Spleen (tissue), 13 donors: ENCODE measurements at places on chromosomes 11 and 22. TPM values are rescaled to one million over a fixed set of nuclear protein-coding genes. Genes with fewer than 3 reads are reported as not detected.
A peak's percentile ranks its signal among the peaks of the same experiment; 100 is the strongest.

The PARVA gene
- polyA plus RNA-seq = 3.8 TPM

- no peak for DNase-seq
Measured at GRCh38 chr11:130582981-130583380, 134.5 kb downstream of the ADAMTS15 start.

The TSPO gene
- polyA plus RNA-seq = 122 TPM

The ISX gene
- not detected for polyA plus RNA-seq

The TBX10 gene
- not detected for polyA plus RNA-seq

DNA sequence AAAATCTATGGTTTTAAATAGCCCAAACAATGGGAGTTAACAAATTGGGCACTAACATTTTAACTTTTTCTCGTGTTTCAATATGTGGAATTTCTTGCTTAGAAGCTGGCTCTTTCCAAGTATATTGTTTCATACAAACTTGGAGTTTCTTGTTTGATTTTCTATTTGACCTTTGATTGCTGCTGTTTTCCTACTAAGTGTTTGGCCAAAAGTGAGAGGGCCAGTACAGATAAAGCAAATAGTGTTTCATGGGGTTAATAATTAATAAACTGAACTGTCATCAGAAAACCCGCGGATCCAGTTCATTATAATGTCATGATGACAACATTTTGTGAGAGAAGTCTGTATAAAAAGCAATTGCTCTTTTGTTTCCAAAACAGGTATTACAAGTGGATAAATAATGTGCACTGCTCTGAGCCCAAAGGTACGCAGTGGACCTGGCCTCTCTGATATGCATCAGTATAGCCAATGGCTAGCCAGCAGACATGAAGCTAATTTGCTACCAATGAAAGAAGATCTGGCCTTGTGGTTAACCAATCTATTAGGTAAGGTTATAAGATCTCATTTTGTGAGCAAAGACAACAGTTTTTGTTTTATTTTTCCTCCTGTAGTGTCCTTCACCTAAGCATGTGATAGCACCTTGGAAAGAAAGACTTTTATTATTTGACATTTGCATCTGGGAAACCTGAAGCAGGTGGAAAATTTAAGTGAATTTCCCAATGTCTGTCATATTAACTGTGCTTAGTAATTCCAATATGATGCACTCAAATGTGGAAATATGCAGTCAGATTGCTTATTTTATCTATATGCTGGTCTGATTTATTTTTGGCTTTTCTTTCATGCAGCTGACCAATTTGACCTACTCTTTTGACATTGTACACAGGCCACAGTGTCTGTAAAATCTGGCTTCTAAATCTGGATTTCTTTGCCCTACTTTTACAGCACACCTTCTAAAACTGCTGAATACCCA, 8.3 kb downstream of the GAS2 start:
- DNase-seq = no peak

GRCh38 chr22:46739094-46739870, 1.2 kb upstream of the CERK start:
- no peak for DNase-seq

The NAALAD2 gene
- polyA plus RNA-seq = 1.2 TPM

DNA sequence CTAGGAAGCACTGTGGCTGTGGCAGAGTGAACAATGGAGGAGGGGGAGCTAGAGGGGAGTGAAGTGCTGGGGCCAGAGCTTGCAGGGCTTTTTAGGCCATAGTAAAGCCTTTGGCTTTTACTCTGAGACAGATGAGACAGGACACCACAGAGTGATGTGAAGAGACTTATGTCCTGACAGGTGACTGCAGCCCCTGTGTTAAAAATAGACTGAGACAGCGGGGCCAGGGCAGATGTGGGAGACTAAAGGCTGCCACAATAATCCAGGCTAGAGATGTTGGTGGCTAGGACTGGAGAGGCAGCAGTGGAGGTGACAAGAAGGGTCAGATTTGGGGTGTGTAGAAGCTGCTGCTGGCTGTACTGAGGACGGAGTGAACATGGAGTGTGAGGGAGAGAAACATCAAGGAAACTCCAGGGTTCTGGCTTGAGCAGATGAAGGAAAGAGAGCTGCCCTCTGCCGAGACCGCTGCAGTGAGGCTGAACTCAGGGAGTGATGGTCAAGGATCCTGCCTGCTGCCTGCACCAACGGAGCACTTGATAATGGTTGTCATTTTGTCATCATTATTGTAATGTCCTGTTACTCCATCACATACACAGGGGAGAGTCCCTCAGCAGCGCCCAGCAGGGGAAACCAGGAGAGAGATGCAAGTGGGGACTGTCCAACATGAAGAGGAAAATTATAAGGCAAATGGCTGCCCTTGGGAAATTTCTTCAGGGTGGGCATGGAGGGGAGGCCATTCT, 27.4 kb downstream of the SLC43A1 start:
- DNase-seq = no peak

The JAML gene
- 154 TPM for polyA plus RNA-seq

- peak; percentile 84 for DNase-seq
Measured at GRCh38 chr11:82733444-82734119, at the start of gene FAM181B. Gene FAM181B (minus strand): TSS chr11:82733864. CDS start chr11:82733729, 135 bp downstream.

DNA sequence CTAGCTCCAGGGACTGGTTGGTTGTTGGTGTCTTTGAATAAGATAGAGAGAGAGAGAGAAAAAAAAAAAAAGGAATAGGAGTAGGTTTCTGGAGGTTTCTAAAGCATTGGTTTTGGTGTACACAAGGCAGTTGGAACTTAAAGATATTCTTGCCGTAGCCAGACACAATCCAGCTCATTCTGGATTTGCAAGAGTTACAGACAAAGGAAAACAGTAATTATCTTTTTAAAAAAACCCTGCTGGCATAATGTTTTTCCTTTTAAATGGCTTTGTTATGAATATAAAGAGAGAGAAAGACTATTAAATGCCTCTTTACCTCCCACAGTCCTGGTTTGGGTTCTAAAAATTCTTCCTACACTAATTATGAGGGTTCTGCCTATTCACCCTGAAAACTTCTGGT, 120.4 kb upstream of the RAG2 start:
- no peak for DNase-seq

The GPHA2 gene
- polyA plus RNA-seq = 0.89 TPM

- no peak for DNase-seq
Measured at GRCh38 chr11:45885921-45886721, 670 bp downstream of the MAPK8IP1 start.

The KCNJ1 gene
- polyA plus RNA-seq = 0.03 TPM

DNA sequence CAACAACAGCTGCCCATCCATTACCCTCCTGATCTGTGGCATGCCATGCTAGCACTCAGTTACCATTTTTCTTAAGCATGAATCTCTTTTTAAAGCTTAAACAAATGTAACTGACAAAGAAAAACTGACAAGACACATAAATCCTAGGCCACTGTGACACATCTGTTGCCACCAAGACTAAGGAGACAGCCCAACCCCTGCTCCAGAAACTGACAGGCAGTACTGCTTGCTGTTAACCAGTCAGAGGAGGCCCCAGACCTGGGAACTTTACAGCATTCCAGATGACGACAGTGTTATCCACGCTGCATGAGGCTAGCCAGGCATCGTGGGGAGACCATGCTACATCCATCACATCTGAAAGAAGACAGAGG, 33.8 kb downstream of the HIRA start:
- DNase-seq = no peak
